ENCODE measurements at places on chromosomes 7 and 10. TPM values are rescaled to one million over a fixed set of nuclear protein-coding genes. Genes with fewer than 3 reads are reported as not detected.

SLC16A12 gene
- total RNA-seq = not detected

PLCE1 gene
- 1.1 TPM for total RNA-seq

SLC26A3 gene
- not detected for total RNA-seq

CNPY1 gene
- total RNA-seq = not detected

RASA4B gene
- 2.5 TPM for total RNA-seq

CDC14C gene
- total RNA-seq = not detected

AKR1C1 gene
- 6.8 TPM for total RNA-seq

CLCN1 gene
- total RNA-seq = not detected

GSTO2 gene
- total RNA-seq = 2.6 TPM

TWIST1 gene
- 24.9 TPM for total RNA-seq

GALNT11 gene
- total RNA-seq = 77.2 TPM

RARRES2 gene
- total RNA-seq = not detected
